ENCODE measurements at places on chromosomes 5 and 9.

DNA sequence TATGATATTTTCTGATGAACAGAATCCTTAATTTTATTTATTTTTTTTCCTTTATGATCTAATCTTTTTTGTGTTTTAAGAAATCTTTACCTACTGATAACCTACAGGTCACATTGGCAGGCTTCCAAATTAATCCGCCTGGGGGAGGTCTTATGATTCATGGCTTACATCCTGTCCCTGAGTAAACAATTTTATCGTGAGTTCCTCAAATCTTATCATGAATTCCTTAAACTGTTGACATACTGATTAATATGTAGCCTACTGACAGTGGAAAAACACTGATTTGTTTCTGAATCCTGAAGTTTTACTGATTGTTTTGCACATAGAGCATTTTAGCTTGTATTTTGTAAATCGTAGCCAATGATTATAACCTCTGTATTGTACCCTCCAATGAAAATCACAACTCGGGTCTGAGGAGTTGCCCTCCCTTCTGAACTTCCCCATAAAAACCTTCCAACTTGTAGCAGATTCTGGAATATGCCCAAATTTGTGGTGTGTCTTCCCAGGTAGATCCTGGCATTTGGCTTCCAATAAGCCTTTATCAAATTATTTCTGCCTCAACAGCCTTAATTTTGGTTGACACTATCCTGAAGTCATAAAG is 105.6 kb downstream of the VCAN start:
- no peak for DNase-seq

DNA sequence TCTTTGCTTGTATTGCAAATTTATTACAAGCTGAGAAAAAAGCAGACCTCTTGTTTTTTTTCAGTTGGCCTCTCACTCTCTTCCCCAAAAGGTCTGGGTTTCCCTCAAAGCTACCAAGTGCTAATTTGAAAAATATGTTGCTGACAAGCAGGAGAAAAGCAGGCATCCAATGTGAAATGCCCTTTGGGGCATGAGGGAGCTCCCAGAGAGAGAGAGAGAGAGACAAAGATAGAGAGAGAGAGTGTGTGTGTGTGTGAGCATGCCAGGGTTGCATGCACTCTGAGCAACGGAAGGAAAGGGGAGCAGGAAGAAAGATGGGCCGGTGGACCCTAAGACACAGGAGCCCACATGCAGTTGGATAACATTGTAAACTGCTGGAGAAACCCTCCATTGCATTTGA is 358.4 kb downstream of the TMEM38B start:
- no peak for DNase-seq

DNA sequence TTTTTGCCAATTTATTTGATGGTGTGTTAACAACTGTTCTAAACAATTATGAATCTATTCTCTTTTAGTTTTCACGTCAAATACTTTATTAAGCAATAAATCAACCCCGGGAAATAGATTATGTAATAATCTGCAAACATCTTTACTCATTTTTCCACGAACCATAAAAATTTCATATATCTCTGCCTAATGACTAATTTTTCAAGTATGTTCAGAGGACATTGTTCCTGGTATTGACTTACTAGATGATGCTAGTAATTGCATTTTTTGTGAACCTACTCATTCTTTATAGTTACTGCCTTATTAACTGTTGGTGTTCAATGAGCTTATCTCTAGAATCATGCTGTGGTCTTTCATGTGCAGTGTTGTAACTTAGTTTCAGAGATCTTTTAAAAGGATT is 41.0 kb upstream of the FBN2 start:
- no peak for DNase-seq

DNA sequence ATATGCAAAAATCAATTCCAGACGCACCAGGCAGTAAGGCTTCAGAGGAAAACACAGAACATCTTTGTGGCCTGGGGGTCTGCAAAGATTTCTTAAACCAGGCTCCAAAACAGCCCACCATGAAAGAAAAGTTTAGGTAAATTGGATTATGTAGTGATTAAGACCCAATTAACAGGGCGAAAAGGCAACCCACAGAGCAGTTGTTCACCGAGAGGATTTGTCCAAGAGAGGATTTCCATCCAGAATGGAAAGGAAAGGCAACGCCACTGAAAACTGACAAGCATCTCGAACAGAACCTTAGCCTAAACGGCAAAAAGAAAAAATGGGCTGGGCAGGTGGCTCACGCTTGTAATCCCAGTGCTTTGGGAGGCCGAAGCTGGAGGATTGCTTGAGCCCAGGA is 37.4 kb downstream of the GLT6D1 start:
- DNase-seq = no peak

- DNase-seq = no peak
Measured at GRCh38 chr9:130185490-130186031, 13.4 kb downstream of the NCS1 start.

DNA sequence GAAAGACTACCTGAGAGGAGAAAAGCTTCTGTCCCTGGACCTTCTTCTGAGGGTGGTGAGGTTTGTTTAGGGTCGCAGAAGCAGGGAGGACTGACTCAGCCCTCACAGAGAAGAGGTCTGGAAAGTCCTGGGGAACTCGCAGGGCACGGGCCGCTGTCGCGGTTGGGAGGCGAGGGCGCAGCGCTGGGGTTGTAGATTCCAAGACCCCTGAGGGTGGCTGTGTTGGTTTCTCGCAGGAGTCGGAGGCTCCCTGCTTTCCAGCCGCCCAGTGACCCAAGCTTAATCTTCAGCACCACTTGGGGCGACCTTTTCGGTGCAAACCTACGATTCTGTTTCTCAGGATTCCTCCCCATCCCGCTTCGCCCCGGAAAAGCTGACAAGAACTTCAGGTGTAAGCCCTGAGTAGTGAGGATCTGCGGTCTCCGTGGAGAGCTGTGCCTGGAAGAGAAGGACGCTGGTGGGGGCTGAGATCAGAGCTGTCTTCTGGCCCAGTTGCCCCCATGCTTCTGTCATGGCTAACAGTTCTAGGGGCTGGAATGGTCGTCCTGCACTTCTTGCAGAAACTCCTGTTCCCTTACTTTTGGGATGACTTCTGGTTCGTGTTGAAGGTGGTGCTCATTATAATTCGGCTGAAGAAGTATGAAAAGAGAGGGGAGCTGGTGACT is 482 bp downstream of the SLC27A6 start:
- no peak for DNase-seq

DNA sequence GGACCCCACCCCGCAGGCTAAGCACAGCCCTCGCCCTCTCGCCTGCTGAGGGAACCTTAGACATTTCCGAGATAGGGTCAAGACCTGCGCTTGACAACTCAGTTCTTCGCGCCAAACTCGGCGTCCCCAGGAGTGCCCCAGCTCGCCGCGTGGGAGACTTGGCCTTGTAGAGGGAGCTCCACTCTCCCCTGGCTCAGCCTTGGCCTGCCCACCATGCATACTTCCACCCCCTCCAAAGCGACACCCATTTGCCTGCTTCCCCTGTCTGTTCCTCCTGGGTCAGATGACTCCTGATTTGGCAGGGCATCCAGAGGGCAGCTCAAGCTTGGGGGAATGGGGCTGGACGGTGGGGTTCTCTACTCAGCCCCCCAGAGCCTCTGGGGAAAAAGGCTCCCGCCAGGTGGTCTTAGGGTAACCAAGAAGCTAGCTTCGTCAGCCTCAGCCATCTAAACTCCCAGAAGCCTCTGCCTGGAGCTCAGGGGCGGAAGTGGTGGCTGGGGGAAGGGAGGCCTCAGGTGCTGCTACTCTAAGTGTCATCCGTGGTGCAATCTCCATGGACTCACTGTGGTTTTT is 560 bp downstream of the DOCK2 start:
- DNase-seq = no peak

DNA sequence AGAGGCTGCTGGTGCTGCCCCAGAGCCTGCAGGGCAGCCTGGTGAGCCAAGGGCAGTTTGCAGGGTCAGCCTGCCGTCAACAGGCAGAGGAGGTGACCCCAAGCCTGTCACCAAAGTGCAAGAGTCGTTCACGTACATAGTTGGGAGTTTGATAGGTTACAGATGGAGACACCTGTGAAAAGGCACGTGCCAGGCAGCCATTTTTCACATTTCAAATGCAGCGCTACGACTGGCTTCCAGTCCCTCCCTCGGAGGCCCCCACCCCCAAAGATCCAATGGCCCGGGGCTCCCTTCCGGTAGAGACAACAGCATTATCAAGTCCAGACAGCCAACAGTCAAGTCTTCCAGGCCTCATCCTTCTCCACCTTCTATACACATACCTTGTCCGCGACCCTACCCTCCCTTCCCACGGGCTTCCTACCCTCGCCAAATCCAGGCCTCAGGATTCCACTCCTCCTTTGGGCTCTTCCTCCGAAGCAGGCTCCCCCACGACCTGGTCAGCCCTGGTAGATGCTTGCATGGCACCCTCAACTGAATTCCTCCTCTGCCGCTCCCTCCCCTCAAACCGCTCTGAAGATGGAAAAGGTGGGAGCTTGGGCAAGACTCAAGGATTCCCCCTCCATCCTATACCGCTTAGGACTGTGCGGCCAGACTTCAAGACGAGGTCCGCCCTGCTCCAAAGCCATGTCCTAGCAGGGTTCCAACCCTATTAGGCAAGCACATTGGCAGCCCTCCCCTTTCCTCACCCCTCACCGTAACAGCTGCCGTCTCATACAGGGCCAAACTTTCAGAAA is 13.2 kb downstream of the HNRNPH1 start:
- DNase-seq = no peak

DNA sequence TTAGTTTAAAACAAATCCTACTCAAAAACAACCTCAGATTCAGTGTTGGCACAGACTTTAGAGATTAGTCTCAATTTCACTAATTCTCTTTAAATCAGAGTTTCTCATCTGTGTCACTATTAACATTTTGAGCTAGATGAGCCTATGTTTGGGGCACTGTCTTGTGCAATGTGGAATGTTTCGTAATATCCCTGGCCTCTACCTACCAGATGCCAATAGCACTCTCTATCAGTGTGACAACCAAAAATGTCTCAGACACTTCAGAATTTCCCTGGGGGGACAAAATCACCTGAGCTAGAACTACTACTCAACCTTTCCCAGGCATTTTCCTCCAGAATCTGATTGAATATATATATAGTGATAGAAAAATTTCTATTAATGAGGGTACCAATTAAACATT is 465.2 kb upstream of the RGMB start:
- DNase-seq = no peak

DNA sequence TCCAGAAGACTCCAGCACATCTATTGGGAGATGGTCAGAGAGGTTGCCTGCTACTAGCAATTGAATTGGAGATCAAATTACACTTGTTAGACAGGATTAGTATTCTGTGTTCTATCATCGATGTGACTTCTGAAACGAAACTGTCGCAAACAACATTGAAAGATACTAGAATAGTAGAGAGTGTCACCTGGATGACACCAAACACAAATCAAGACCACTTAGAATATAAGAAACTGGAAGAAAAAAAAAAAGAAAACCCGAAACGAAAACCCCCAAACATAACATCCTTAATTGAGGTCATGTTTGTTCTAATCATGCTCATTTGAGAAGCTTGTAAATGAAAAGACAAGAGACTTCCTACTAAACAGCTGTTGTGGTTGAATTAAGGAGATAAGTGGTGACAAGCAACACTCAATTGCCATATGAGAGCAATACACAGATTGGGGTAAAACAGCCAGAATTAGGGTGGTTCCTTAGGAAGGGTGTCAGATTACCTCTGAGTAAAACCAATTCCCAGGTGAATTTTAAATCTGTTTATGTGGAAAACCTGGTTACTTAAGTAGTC is 97.6 kb downstream of the BASP1 start:
- DNase-seq = no peak

DNA sequence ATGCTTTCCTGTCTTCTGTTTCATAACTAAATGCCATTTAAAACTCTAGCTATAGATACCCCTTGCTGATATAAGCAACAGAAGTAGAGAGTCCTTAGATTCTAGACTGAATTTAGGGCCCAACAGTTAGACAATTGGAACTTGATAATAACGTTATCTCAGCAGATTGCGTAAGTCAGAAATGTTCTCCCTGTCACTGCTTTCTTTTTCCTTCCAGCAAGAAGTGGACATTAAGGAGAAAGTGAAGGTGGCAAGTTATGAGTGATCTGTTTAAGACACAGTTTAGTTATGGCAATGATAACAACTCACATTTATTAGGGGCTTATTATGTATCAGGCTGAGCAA is 6.9 kb upstream of the GLIS3 start:
- no peak for DNase-seq

GRCh38 chr9:5357431-5358105 is 17.9 kb upstream of the RLN1 start:
- DNase-seq = no peak

- no peak for DNase-seq
Measured at GRCh38 chr5:135591277-135591676, 12.5 kb upstream of the CXCL14 start.

DNA sequence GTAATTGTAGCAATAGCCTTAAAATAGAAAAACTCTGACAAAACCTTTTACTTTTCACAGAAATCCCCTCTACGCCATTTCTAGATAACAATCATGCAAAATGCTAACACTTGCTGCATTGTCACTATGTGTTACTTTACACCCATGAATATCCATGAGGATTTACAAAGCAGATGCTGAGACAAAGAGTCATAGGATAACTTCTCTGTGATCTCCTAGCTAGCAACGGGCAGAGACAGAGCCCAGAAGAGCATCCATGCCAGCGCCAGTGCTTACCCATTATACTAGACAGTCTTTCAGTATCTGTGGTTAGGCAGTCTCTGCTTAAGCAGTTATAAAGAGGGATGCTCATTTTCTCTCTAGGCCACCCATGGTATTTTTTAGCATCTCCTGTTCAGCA is 474.1 kb downstream of the CAAP1 start:
- no peak for DNase-seq

DNA sequence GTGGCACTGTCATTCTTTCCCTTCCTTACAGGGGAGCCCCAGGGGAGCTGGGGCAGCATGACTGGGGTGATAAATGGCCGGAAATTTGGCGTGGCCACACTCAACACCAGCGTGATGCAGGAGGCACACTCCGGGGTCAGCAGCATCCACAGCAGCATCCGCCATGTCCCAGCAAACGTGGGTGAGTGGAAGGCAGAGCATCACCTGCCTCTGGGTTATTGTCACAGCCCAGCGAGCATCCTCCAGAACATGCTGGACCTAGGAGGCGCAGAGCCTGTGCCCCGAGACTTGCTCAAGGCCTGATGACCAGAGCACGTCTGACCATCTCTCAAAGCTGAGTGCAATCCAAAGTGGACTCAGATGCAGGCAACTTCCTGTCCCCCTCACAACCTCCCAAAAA is 22.2 kb upstream of the ASS1 start:
- no peak for DNase-seq

DNA sequence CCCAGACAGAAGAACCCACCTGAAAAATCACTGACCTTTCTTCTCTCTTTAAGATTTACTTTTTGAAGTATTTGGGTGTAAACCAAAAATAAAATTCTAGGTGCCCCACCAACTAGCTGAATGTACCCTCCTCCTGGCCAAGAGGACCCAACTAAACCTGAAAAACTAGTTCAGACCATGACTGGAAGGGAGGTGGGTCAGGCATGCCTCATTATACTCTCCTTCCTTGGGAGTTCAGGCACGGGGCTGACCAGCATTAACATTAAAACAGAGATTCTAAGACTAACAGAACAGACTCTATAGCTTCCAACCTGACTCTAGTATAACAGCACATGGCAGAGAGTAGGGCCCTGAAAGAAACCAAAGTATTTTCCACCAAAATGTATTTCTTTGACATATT is 61.4 kb downstream of the CERT1 start:
- DNase-seq = no peak

- DNase-seq = no peak
Measured at GRCh38 chr9:90579181-90579580, 63.4 kb downstream of the DIRAS2 start.

- no peak for DNase-seq
Measured at GRCh38 chr9:133951265-133951664, 40.9 kb downstream of the VAV2 start.

GRCh38 chr5:78779262-78779661 is 130.7 kb upstream of the LHFPL2 start:
- no peak for DNase-seq

- DNase-seq = no peak
Measured at GRCh38 chr5:11300736-11301135, 539.7 kb upstream of the DAP start.
